Naive thymus-derived CD8-positive, alpha-beta T cell (primary cell): ENCODE measurements at places on chromosomes 11 and 22. TPM values are rescaled to one million over a fixed set of nuclear protein-coding genes. Genes with fewer than 3 reads are reported as not detected.

DNA sequence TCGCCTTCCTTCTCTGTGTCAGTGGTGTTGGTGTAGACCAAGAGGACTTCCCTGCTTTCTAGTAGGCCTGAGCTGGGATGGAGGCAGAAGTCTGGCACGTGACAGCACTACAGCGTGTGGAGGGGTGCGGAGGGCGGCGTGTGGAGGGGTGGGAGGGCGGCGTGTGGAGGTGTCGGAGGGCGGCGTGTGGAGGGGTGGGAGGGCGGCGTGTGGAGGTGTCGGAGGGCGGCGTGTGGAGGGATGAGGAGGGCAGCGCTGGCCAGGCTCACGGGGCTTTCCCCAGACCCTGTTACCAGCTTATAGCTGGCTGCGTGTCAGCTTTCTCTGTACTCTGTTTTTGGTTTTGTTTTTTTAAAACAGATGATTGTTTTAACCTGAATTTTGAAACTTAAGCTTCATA lies 45.7 kb upstream of the CTTN start:
- H3K27ac ChIP-seq = no peak overlapping the region
- H3K4me3 ChIP-seq = no peak overlapping the region
- DNase-seq = no peak
- no peaks in the 10 kb centered on the region for H3K4me1 ChIP-seq

DNA sequence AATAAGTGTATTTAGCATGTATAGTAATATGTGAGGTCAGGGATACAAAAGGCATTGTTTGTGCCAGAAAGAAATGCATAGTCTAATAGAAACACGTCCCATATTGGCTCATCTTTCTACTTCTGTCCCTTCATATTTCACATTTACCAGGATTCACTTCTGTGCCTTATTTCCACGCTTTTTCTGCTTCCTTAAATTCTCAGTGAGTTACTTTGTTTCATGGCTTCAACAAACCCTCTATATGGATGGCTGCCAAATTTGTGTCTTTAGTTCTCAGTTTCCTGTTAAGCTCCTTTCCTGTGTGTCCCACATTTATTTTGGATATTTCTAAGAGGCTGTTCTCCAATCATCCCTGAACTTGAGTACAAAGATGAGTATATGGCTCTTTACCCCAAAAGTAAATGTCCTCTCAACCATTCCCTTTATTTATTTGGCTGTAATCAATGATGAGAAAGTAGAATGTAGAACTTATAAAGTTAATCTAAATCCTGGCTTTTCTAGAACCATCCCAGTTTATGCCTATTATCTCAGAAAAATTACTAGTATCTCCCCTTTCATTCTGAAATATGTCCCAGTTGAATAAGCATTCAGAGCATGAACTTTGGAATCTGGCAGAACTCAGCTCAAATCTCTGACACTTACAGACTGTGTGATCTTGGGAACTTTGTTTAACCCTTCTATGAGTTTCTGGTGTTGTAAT lies 23.5 kb downstream of the OR8B12 start:
- no peaks in the 10 kb centered on the region for H3K4me1 ChIP-seq
- H3K27me3 ChIP-seq = peaks cover 14% of the 10 kb centered on the region
- no peaks in the 10 kb centered on the region for H3K36me3 ChIP-seq
- DNase-seq = no peak

GRCh38 chr11:5362017-5362625 lies 10.8 kb downstream of the OR51B6 start:
- no peaks in the 10 kb centered on the region for H3K36me3 ChIP-seq
- no peak for DNase-seq
- H3K27ac ChIP-seq = no peak overlapping the region
- H3K27me3 ChIP-seq = peaks cover 12% of the 10 kb centered on the region

- no peak for DNase-seq
- H3K4me3 ChIP-seq = no peak overlapping the region
- no peaks in the 10 kb centered on the region for H3K4me1 ChIP-seq
Observed at GRCh38 chr11:115922876-115923275, 418.7 kb upstream of the CADM1 start.

PATE2 gene
- not detected for total RNA-seq

- no peak overlapping the region for H3K27ac ChIP-seq
- peaks cover 43% of the 10 kb centered on the region for H3K4me1 ChIP-seq
- no peaks in the 10 kb centered on the region for H3K36me3 ChIP-seq
- no peaks in the 10 kb centered on the region for H3K27me3 ChIP-seq
Observed at GRCh38 chr22:21858025-21858764, 9.2 kb downstream of the MAPK1 start.

DNA sequence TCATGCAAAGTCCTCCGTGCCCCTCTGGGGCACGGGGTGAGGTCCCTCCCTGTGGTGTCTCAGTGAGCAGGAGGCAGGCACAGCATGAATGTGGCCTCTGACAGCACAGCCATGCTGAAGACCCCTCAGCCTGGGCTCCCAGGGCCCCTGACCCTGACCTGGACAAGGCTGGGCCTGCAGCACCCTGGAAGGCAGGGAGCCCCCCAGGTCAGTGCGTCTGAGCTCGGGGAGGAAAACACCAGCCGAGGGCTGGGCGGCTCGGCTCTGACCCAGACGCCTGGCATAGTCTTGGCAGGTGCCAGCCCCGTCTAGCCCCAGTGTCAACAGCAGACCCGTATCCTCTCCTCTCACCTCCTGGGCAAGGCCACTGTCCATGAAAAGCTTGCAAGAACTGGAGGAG lies 1276.6 kb downstream of the BRD1 start:
- H3K36me3 ChIP-seq = no peaks in the 10 kb centered on the region
- H3K4me3 ChIP-seq = no peak overlapping the region
- no peaks in the 10 kb centered on the region for H3K4me1 ChIP-seq
- H3K27me3 ChIP-seq = no peaks in the 10 kb centered on the region
- no peak for DNase-seq

TMA7B gene
- 14.2 TPM for total RNA-seq

SCN4B gene
- not detected for total RNA-seq

DNA sequence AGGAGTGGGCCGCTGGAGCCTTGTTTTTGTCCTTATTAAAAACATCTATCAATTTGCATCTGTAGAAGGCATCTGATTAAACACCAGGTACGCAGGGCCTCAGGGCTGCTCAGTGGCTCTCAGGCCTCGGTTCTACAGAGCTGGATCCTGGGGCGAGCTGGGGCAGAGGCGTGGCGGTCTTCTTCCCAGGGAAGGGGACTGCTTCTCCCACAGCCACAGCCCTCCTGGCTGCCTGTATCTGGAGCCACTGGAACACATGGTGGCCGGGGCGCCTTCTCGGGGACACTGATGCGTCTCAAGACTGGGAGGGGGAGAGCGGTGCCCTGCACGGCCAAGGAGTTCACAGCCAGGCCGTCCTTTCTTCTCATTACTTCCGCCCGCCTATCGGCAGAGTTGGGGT lies 1178.2 kb downstream of the BRD1 start:
- no peaks in the 10 kb centered on the region for H3K36me3 ChIP-seq
- H3K27ac ChIP-seq = no peak overlapping the region
- H3K27me3 ChIP-seq = no peaks in the 10 kb centered on the region
- H3K4me1 ChIP-seq = no peaks in the 10 kb centered on the region
- DNase-seq = no peak

SCUBE2 gene
- 0.96 TPM for total RNA-seq

GRCh38 chr11:66146074-66146473 lies 76.0 kb downstream of the PACS1 start:
- peaks cover 5% of the 10 kb centered on the region for H3K36me3 ChIP-seq
- no peak overlapping the region for H3K4me3 ChIP-seq
- no peak for DNase-seq
- no peaks in the 10 kb centered on the region for H3K27me3 ChIP-seq

- no peak for DNase-seq
- H3K4me3 ChIP-seq = no peak overlapping the region
- no peaks in the 10 kb centered on the region for H3K27me3 ChIP-seq
- no peaks in the 10 kb centered on the region for H3K36me3 ChIP-seq
Observed at GRCh38 chr22:41015003-41015402, 63.8 kb downstream of the RBX1 start.

ABCC8 gene
- not detected for total RNA-seq

BIRC3 gene
- 97.7 TPM for total RNA-seq

- DNase-seq = no peak
- peaks cover 11% of the 10 kb centered on the region for H3K27me3 ChIP-seq
- no peak overlapping the region for H3K4me3 ChIP-seq
- H3K36me3 ChIP-seq = no peaks in the 10 kb centered on the region
- H3K4me1 ChIP-seq = no peaks in the 10 kb centered on the region
Observed at GRCh38 chr11:70637949-70638583, 239.7 kb downstream of the CTTN start.

KCNJ1 gene
- not detected for total RNA-seq

DNA sequence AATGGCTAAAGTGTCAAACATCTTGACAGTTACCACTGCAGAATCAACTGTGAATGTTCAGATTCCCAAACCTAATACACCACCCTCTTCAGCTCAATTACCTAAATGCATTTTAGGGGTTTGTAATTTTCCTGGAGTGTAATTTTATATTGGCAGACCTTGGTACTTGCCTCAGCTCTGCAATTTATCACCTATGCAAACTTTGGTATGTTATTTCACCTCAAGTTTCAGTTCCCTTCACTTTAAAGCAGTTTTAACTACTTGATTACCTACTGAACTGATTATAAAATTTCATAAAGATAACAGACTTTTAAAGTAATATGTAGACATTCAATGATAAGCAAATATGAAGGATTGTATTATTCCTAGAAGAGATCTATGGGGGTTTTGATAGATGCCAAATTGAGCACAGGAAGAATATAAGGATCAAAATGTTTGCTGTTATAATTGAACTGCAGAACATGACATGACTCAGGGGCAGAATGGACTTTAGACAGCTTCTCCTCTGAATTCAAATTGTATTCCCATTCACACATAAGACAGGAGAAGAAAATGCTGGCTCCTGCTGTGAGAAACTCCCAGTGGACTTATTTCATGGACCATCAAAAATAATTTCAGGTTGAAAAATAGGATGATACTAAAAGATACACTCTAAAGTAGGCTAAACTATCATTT lies 491.5 kb upstream of the LUZP2 start:
- H3K4me1 ChIP-seq = no peaks in the 10 kb centered on the region
- DNase-seq = no peak
- no peaks in the 10 kb centered on the region for H3K27me3 ChIP-seq
- no peak overlapping the region for H3K27ac ChIP-seq
- no peaks in the 10 kb centered on the region for H3K36me3 ChIP-seq

NUDT8 gene
- total RNA-seq = 2.0 TPM

OR2AG2 gene
- total RNA-seq = not detected

GRCh38 chr11:113874581-113875233 lies 665 bp downstream of the USP28 start:
- no peaks in the 10 kb centered on the region for H3K27me3 ChIP-seq
- peak overlapping the region; percentile 92 for H3K4me3 ChIP-seq
- H3K27ac ChIP-seq = peak overlapping the region; percentile 87

- no peaks in the 10 kb centered on the region for H3K27me3 ChIP-seq
- peaks cover 56% of the 10 kb centered on the region for H3K4me1 ChIP-seq
- no peak for DNase-seq
Observed at GRCh38 chr22:39931251-39931650, 28.9 kb upstream of the TMA7B start.

GRCh38 chr11:119093942-119094815 lies 7.5 kb downstream of the DPAGT1 start:
- peak overlapping the region; percentile 89 for H3K27ac ChIP-seq
- DNase-seq = no peak
- H3K36me3 ChIP-seq = peaks cover 14% of the 10 kb centered on the region
- H3K4me1 ChIP-seq = peaks cover 21% of the 10 kb centered on the region
- no peaks in the 10 kb centered on the region for H3K27me3 ChIP-seq
- peak overlapping the region; percentile 95 for H3K4me3 ChIP-seq

- H3K27ac ChIP-seq = peak overlapping the region; percentile 100
- peak; percentile 70 for DNase-seq
- peaks cover 5% of the 10 kb centered on the region for H3K36me3 ChIP-seq
- H3K4me3 ChIP-seq = peak overlapping the region; percentile 99
- H3K27me3 ChIP-seq = no peaks in the 10 kb centered on the region
Observed at GRCh38 chr11:65569164-65569972, 909 bp upstream of the ZNRD2 start.

ASPHD2 gene
- 2.9 TPM for total RNA-seq

GRCh38 chr22:41813726-41814410 lies 13.4 kb downstream of the CCDC134 start:
- H3K4me1 ChIP-seq = no peaks in the 10 kb centered on the region
- no peak for DNase-seq
- no peaks in the 10 kb centered on the region for H3K36me3 ChIP-seq
- H3K27me3 ChIP-seq = no peaks in the 10 kb centered on the region

KCNE3 gene
- not detected for total RNA-seq

OR5AS1 gene
- total RNA-seq = not detected

C11orf86 gene
- not detected for total RNA-seq

GRCh38 chr11:95379479-95379878 lies 148.5 kb upstream of the SESN3 start:
- H3K4me3 ChIP-seq = no peak overlapping the region
- no peaks in the 10 kb centered on the region for H3K36me3 ChIP-seq
- peaks cover 8% of the 10 kb centered on the region for H3K4me1 ChIP-seq
- H3K27me3 ChIP-seq = peaks cover 15% of the 10 kb centered on the region
- DNase-seq = no peak

GRCh38 chr11:111946499-111946898 lies 9.4 kb downstream of the DIXDC1 start:
- H3K27ac ChIP-seq = no peak overlapping the region
- H3K4me1 ChIP-seq = peaks cover 36% of the 10 kb centered on the region
- DNase-seq = no peak
- H3K36me3 ChIP-seq = no peaks in the 10 kb centered on the region

PRRG4 gene
- total RNA-seq = not detected

C11orf87 gene
- not detected for total RNA-seq

DNA sequence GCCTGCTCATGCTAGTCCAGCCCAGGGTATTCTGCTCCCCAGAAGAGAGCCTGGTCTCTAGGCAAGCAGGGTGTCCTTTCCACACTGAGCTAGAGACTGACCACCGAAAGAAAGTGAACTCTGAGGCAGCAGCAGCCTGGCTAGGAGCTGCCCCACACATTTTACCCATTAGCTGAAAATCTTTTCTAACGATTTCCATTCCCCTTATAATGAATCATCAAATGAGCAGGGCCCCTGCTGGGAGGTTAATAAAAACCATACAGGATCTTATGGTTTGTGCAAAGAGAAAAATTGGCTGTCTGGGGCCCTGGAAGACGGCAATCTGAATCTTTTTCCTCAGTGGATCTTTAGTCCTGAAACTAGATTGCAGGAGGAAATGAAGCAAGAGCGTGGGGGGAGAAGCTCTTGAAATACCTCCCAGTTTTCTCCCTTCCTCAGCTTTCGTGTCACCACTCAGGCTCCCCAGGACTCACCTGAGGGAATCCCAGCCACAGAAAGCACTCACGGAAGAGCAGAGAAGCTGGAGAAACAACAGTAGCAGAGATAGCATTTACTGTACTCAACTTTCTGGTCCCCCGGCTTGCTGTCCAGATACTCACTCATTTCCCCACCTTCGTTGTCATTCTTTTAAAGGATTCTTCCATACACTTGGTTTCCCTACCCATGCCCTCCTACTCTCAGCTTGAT lies 74.7 kb upstream of the CD44 start:
- H3K4me3 ChIP-seq = no peak overlapping the region
- DNase-seq = no peak
- H3K27ac ChIP-seq = no peak overlapping the region

GRCh38 chr22:40487663-40488249 lies 117.4 kb downstream of the SGSM3 start:
- H3K27me3 ChIP-seq = no peaks in the 10 kb centered on the region
- H3K36me3 ChIP-seq = peaks cover 3% of the 10 kb centered on the region
- DNase-seq = peak; percentile 34
- peak overlapping the region; percentile 6 for H3K27ac ChIP-seq
- no peak overlapping the region for H3K4me3 ChIP-seq

- H3K36me3 ChIP-seq = no peaks in the 10 kb centered on the region
- peaks cover 43% of the 10 kb centered on the region for H3K27me3 ChIP-seq
- H3K4me1 ChIP-seq = no peaks in the 10 kb centered on the region
Observed at GRCh38 chr11:70034740-70035365, 43.3 kb upstream of the ANO1 start.

CHADL gene
- 0.85 TPM for total RNA-seq

GRCh38 chr11:92224407-92225124 lies at the start of gene FAT3:
FAT3 (plus strand) TSS chr11:92224818; CDS start chr11:92352113, 127,295 bp downstream.
- H3K27ac ChIP-seq = no peak within 1 kb of the TSS
- H3K4me3 ChIP-seq = no peak within 1 kb of the TSS
- no peaks in the 10 kb centered on the region for H3K4me1 ChIP-seq
